ENCODE measurements at places on chromosomes 7 and 10.

GRCh38 chr7:30057741-30058140 is 29.5 kb downstream of the PLEKHA8 start:
- DNase-seq = no peak

- DNase-seq = no peak
These were observed 150.0 kb upstream of the IGFBP3 start for GRCh38 chr7:46071076-46071475.

DNA sequence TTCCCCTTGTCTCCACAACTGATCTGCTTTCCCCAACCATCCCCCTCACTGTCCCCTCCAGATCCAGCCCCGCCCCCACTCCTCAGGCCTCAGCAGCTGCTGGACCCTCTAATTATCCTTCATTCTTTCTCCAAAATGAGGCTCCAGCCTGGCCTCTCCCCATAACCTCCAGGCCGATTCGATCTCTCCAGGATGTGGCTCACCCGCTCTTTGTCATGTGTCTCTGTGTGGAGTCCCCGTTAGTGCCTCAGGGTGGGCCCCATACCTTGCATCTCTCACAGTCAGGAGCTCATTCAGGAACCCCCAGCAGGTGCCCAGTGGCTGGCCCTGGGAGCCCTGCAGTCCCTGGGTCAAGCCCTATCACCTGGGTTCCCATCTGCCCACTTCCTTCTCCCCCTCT is 1.3 kb downstream of the PILRA start:
- DNase-seq = no peak

DNA sequence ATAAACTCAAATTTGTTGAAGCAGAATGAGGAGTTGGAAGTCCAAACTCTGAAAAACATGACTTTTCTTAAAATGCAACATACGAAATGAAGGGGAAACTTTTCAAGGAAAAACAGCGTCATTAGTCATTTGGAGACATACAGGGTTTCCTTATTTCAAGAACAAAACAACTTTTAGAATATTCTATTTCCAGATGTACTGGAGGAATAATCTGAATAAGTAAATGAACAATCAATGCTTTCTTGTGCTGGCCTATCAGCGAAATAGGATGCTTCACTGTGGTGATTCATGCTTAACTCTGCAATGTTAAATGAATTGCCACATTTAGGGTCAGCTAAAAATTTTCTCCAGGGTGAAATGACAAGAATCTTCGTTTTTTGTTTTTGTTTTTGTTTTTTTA is 114.3 kb downstream of the SEMA3C start:
- DNase-seq = no peak

DNA sequence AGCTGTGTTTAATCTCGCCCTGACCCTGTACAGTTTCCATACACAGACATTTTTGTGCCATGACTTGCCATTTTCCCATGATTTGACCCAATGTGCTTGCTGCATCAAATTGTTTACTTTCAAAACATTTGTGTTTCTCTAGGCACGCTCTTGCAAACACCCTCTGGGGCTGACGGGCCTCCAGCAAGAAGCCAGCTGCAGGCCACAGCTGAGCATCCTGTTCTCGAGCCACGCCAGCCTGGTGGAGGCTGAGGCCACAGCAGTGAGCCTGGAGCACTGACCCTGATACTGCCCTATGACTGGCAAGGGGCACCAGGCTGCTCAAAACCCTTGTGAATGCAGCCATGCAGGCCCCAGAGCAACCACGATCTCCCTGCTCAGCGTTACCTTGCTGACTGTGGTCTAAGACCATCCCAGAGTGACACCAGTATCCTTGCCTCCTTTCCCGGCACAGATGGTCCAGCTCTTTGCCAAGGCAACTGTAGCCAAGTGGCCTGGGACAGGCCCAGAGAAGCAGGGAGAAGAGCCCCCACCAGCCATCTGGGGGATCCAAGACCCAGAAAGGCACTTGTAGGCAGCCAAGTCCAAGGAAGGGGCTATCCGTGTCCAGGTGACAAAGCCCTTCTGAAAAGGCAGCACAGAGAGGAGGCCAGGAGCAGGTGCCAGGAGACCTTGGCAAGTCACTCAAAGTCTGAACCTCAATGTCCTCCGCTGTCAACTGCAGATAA is 78.5 kb downstream of the OAT start:
- no peak for DNase-seq

DNA sequence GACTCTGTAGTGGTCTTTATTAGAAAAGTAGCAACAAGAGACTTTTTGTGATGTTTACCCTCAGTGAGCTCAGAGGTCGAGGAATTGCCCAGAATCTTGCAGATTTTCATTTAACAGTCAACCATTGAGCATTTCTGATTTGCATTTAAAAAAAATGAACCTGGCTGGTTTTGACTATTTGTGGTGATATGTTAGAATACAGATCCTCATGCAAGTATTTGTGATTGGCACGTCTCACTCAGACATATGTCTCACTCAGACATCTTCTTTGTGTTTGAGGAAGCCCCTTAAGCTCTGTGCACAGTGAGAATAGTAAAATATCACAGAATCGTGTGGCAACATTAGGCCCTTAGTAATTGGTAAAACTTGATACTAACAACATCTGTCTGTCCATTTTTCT is 113.2 kb downstream of the SND1 start:
- no peak for DNase-seq

DNA sequence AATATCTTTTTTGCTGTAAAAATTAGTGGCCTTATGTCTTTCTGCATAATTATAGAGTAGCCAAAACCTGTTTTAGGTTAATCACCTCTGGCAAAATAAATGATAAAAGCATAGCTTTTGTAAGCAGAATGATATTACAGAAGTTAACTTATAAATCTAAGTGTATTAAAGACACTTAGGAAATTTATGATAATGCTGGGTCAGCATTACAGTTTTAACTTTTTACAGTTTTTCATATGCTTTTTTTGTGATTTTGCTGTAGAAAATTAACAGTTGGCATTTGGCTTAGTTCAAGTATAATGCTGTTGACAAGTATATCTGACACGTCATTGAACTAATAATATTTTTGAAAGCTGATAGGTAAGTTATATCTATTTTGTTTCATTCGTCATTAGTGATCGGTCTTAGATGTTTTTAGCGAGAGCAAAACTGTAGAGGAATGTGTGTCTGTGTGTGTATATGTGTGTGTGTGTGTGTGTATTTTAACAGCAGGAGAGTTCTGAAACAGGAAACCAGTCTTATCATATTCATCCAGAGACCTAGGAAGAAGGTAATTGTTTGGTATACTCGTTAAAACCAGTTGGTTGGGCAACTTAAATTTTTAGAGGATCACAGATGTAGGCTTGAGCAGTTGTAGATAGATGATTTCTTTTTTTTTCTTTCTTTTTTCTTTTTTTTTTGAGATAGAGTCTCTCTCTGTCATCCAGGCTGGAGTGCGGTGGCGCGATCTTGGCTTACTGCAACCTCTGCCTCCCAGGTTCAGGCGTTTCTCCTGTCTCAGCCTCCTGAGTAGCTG is 15.4 kb downstream of the PTEN start:
- no peak for DNase-seq

- no peak for DNase-seq
These were observed 24.8 kb upstream of the FFAR4 start for GRCh38 chr10:93541402-93542357.

DNA sequence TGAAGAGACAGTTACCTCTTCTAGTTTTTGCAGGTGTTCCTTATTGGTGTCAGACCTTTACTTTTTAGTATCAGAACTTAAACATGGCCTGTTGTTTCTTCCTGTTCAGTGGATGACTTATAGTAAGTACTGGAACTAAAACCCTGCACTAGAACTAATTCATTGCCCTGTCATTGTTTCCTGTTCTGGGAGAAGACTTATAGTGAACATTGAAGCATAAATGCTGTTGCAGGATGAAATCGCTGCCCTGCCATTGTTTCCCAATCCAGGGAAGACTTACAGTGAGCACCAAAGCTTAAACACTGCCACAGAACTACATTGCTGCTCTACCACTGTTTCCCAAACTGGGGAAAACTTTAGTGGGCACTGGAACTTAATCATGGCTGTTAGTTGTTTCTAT is 13.1 kb downstream of the IPMK start:
- DNase-seq = no peak

DNA sequence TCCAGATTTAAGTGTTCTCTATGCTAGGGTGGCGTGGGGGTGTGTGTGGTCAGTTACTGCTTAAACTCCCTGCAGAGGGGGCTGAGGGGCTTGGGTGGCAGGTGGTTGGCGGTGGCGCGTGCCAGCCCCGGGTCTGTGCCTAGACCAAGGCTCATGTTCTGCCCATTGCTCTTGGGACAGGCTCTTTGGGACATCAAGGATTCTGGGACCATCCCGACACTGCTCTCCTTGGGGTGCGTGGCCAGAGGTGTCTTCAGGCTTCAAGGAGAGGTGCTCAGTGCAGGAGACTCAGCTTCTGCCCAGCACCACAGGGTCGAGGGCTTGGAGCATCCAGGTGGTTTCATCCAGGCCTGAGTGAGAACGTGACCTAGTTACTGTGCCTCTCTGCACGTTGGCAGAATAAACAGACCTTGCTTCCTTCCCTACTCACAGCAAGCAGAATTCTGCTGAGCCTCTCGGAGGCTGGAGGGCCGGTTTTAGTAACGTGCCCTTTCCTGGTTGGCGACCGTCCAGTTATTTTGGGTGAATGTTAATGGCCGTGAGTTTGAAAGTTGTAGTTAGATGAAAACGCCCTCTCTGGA is 39.9 kb downstream of the CAMK1D start:
- no peak for DNase-seq

- DNase-seq = no peak
These were observed 1094.4 kb downstream of the NRG3 start for GRCh38 chr10:82969405-82969804.

- DNase-seq = no peak
These were observed 23.6 kb upstream of the ITGB8 start for GRCh38 chr7:20307119-20307518.

DNA sequence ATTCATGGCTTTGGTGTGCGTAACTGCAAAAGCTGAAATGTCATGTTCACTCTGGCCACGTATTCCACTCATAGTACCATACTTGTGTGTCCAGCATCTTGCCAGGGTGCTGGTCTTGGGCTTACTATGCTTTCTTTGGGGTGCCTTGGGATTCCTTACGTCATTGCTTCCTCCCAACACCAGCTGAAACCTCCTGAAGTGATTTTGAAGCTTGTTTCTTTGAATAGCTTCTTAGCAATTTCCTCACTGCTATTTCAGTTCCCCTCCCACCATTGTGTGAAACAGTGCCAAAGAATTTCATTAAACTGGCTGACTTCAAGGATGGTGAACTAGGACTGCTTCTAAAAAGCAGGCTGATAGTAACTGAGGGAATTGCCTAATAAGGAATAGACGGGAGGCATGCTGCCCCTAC is 36.9 kb downstream of the ENTPD1 start:
- no peak for DNase-seq

DNA sequence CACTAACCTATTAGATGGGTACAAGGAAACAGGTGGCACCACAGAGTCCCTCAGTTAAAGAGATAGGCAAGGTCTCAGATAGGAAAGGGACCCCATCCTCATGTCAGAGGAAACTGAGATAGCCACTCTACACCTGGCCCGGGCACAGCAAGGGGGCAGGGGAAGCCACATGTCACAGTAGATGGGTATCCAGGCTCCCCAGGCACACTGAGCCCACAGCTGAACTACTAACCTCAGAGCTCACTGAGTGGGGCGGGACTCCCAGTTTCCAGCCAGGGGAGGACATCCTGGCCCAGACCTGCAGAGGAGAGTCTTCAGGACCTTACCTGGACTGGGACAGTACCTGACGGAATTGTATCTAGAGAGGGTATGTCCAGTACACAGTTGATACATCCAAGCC is 3.7 kb upstream of the CDHR1 start:
- DNase-seq = no peak

GRCh38 chr10:3825862-3826351 is 40.9 kb upstream of the KLF6 start:
- DNase-seq = no peak

- no peak for DNase-seq
These were observed 274.5 kb upstream of the MGMT start for GRCh38 chr10:129192344-129193128.

DNA sequence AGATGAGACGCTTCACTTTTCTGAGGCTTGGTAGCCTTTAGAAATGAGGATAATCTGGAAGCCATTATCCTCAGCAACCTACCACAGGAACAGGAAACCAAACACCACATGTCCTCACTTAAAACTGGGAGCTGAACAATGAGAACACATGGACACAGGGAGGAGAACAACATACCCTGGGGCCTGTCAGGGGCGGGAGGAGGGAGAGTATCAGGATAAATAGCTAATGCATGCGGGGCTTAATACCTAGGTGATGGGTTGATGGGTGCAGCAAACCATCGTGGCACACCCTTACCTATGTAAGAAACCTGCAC is 48.9 kb downstream of the LRGUK start:
- DNase-seq = no peak

GRCh38 chr7:47577321-47577919 is 4.5 kb downstream of the TNS3 start:
- no peak for DNase-seq

DNA sequence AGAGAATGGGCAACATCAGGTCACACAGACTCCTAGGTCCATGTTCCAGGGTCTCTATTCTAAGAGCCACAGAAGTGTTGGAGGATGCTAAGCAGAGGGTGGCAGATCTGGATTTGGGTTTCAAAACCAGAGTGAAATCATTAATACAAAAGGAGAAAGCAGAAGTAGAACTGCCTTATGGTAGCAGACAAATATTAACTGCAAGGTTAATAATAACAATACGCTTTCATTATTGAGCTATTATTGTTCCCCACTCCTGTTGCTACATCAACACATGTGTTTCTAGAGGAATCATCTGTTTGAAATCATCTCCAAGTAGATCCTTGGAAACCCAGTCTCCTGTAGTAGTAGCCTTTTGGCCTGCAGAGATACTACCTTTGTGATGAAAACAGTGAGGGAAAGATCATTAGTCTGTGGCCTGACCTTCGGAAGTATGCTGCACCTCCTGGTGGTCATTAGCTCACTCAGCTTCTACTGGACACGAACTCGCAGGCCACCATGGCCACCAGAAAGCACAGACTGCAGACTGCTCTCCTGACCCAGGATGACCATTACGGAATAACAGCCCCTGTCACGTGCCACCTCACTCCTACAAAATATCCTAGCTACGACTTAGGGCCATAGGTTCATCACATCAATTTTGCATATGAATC is 84.6 kb downstream of the XPNPEP1 start:
- DNase-seq = no peak

GRCh38 chr7:91187061-91187460 is 77.2 kb upstream of the FZD1 start:
- DNase-seq = no peak

GRCh38 chr10:132146271-132146671 is 40.5 kb upstream of the DPYSL4 start:
- no peak for DNase-seq

DNA sequence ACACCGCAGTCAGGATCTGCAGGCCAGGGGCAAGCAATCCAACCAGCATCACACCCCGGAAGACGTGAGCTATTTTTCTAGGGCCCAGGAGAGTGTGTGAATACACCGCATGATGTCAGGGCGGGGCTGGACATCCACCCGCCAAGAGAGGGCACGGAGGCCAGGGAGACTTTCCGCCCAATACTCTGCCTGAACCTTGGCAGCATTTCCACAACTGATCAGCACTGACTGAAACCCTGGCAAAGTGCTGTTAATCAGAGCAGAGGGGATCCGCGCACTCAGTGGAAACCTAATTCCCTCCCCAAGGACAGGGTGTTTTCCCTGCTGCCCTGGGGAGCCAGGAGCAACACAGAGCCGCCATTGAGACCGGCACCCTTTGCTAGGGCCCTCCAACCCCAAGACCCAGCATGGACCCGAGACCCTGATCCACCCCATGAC is 8.2 kb downstream of the MAD1L1 start:
- no peak for DNase-seq

- DNase-seq = no peak
These were observed 263.6 kb upstream of the LRGUK start for GRCh38 chr7:133863362-133864061.

Data from stimulated activated CD8-positive, alpha-beta memory T cell treated with anti-CD3 and anti-CD28 coated beads, Interleukin-4, amount 100 ng/mL, for 1 hour (primary cell).